ENCODE measurements at places on chromosomes 5 and 9.

- DNase-seq, result no peak
These were observed 111.3 kb downstream of the STK32A start for GRCh38 chr5:147346006-147346561.

DNA sequence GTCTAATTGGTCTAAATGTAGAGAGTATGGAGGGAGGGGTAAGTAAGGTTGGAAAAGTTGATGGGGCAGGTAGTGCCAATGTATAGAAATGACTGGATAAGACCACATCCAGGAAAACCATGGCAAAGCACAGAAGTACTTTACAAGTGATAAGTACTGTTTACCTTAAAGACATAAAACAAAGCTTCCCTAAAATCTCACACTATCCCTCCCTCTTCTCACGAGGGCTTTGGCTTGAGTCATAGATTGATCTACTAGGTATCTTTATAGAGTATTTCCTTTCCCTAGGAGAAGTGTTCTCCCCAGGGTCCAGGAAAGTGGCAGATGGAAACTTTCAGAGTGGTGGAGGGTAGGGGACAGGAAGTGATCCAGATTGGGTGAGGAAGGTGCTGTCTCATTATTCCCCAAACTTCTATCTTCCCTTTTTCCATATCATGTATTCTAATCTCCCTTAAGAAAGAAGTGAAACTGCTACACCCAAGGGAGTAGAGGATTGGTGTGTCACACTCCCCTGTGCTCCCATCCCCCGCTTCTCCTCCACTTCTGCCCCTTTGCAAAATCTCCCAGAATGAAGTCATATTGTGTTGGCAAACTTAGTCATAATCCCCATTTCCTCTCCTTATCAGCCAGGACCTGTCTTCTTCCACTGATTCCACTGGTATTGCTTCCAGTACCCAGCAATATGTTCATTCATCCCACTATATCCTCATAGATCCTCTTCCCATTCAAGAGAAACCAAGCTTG lies 14.6 kb downstream of the IL33 start:
- peak; percentile 5 for DNase-seq

GRCh38 chr5:116626272-116626723 lies 51.7 kb upstream of the SEMA6A start:
- peak; percentile 2 for DNase-seq

DNA sequence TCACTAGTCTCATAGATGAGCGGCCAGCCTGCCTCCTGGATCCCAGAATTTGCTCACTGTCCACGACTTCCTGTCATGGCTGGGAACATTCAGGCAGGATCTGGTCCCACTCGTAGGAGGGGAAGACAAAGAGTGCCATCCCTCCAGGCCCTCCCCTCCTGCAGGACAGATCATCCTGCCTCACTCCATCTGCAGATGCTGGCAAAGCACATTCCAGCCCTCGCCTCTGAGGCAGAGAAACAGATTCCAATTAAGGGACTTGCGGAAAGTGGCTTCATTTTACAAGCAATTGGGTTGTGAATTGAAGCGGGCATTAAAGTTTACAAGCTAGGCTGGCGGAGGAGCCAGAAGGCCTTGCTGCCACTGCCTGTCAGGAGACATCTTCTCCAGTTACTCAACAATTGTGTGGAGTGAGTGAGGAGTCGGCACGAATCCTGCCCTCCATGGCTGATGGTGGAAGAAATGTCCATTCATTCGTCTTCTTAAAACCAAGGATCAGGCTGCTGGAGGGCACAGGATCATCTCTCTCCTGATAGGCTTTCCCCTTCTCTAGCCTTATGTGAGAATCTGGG lies 41.8 kb upstream of the KCNMB1 start:
- DNase-seq, result peak; percentile 43

- no peak for DNase-seq
These were observed 32.8 kb upstream of the UBAC1 start for GRCh38 chr9:135993765-135994500.

DNA sequence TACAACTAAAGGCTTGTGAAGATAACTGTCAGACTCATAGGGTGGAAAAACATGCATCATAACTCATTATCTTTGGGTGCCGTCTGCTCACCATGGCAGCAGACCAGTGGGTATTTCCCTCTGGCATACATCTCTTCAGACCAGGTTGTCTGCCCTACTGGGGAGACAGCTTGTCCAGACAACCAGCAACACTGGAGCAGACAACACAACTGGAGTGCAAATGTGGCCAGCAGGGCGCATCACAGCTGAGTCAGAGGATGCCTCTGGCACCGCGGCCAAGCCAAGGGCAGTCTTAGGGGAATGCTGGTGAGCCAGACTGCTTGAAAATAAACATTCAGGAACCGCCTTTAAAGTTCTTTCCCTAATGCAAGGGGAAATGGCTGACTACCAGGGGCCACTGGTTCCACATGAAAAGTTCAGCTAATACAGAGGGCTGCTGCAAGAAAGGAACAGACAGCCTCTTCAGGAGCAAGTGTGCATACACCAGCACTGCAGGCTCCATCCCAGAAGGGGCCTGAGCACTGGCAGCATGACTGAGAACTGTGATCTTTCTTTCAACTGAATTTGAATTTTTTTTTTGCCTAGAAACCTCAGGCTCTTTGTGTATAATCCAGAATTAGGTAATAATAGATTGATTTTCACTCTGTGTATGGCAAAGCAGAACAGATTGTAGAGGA lies 77.3 kb downstream of the MAMDC2 start:
- peak; percentile 96 for DNase-seq

- no peak for DNase-seq
These were observed 38.9 kb upstream of the TLX3 start for GRCh38 chr5:171270136-171270535.

DNA sequence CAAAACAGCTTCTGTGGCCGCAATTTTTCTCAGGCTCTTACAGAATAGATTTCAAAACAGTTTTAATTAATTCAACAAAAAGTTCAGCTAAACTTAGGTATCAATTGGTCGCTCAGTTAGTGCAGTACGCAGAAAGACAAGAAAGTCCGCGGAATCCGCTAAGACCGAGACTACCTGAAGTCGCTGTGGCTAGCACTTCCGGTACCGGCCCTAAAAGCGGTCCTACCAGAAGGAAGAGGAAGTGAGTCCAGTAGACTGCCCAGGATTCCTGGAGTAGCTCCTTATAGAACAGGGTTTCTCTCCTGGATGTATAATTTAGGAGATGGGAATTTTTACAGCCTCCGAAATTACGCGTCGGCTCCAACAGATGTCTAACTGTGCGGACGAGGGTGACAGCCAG lies 16.6 kb upstream of the PCDHB2 start:
- no peak for DNase-seq

DNA sequence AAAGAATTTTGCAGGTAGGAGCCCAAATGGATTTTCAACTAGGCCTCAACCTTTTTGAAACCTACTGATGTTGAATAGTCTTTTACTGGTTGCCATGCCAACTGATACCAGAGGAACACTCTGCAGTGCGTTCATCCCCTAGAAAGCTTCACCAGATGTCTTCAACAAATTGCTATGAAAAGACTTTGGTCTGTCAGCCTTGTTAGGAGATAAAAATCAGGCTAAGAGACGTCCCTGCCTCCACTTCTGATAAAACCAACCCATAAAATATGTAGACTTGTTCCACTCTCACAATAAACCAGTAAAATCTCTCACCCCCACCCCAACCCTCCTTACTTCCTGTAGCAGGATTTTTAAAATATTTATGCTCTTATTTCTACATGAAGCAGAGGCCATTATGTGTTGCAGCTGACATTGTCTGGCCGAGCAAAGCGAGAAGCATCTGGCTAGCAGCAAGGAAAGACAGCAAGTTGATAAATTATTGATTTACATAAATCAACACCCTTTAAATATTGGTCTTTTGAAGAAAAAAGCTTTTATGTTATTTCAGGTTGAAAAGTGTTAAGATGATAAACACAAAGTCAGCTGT lies 428.7 kb downstream of the ISL1 start:
- DNase-seq, result no peak

GRCh38 chr5:29389993-29390392 lies 1803.5 kb upstream of the CDH6 start:
- DNase-seq, result no peak

GRCh38 chr9:79210541-79211243 lies 361.1 kb upstream of the TLE4 start:
- peak; percentile 10 for DNase-seq

- DNase-seq, result no peak
These were observed 61.3 kb upstream of the XPA start for GRCh38 chr9:97758334-97758916.

DNA sequence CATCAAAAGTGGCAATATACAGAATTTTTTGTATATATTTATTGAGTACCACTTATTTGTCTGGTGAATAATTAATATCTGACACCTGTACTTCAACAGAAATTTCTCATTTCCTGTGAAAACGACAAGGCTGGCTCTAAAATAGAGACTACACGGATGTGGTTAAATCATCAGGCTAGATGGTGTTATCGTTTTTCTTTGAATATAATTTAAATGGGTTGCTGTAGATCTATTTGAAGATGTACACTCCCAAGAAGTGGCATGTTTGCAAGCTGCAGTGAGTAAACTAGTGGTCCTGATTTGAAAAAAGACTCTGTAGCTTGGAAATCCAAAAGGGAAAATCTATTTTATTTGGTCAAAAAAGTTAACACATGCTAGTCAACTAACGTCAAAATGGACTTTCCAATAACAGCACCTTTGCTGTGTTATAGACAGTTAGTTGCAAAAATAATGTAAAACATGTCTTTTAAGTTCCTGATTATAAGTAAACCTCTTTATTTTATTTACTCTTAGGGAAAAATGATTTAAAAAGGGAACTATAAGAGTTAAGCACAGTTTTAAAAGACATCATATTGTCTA lies 13.8 kb downstream of the ST8SIA4 start:
- no peak for DNase-seq

DNA sequence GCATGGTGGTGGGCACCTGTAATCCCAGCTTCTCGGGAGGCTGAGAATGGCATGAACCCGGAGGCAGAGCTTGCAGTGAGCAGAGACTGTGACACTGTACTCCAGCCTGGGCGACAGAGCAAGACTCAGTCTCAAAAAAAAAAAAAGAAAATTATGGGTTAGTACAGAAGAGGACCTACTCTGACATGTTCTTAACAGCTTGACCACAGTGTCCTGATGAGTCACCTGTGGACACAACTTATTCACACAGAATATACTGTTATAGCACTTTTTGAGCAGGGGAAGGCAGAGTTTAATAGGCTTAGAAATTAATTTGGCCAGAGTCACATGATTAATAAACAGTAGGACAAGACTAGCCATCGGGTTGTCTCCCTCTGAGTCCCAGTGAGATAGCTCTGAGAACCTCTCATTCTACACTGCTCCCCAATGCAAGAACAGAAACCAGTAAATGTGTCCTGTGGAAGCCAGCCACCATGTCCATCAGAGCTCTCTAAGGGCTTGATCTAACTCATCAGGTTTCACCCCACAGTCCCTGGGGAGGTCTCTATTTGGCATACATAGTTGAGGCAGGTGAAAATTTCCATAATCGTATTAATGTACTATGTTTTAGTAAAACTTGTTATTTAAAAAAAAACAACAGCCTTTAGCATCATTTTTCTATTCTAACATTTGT lies 1077.9 kb upstream of the C9orf72 start:
- no peak for DNase-seq

GRCh38 chr9:79568337-79569101 lies 3.2 kb upstream of the TLE4 start:
- no peak for DNase-seq

GRCh38 chr9:123863164-123863855 lies 66.6 kb downstream of the DENND1A start:
- DNase-seq, result no peak

- no peak for DNase-seq
These were observed 86.9 kb downstream of the UGCG start for GRCh38 chr9:111983484-111983908.

DNA sequence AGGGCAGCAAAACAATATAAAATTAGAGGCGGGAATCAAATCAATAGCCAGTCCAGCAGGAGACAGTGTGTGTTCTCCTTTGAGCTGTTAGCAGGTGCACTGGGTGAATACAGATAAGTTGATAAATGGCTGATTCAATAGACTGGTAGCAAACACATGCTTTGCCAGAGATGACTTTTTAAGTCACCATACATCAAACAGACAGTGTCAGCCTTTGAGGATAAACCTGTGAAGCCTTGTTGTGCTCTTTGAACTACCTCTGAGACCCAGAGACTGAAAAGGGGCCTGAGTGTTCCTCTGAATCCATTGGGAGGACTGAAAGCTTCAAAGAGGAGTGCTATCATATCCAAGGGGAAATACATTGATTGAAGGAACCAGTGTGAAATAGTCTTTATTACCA lies 301.9 kb downstream of the RASEF start:
- no peak for DNase-seq

- DNase-seq, result no peak
These were observed 1083.8 kb upstream of the NUDT12 start for GRCh38 chr5:104646416-104646815.

DNA sequence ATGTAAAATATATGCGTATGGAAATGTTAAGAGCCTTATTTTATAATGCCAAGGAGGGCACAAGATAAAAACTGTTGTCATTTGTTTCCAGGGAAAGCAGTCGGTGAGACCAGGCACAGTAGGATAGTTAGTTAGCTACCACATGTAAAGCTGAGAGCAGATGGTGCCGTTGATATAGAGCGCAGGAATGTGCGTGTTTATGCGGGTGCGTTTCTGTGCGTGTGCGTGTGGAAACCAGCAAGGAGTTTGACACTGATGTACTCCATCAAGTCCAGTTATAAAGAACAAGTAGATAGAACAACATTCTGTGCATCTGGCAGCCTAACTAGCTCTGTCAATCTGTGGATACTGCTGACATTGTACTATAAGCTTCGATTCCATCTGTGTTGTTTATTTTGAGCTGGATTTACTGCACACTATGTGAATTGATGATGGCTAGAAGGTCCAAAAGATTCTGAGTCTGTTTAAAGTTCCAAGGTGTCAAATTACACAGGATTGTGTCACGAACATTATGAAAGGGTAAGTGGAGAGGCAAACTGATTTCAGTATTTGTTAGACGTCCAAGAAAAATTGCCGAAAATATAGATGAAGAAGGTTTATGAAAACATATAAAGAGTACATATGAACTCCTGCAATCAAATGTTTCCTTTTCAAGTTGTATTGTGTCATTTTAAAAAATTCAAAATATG lies 494.9 kb upstream of the MEF2C start:
- no peak for DNase-seq

DNA sequence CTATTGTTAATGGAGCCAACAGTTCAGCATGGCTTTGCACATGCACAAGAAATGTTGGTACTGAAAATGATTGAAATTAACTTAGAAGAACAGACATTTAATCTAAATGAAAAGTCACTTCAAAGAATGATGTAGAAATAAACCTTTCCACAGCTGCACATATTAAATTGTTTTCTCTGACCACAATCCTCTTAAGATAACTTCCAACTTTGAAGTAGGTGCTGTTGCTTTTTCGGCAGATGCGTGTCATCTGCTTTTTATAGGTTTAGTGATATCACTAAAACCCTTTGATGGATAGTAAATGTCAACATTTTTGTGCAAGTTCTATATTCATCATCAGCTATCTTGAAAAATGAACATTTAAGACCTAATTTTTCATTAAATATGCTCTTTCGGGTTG lies 25.3 kb upstream of the SLC1A3 start:
- no peak for DNase-seq

DNA sequence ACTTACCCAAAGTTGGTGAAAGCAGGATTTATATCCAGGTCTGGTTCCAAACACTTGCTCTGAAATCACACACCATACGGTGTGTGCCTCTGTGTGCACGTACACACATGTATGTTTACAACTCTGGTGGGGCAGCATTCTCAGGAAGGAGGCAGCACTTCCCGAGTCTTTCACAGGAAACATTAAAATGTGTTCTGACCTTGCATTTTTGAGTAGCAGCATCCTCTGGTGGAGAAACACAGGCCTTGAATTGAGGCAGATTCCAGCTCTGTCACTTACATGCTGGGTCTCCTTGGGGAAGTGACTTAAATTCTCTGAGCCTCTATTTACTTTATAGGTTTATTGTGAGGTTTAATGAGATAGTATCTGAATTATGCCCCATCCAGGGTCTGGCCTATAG lies 126.4 kb downstream of the RGS3 start:
- DNase-seq, result peak; percentile 73

All from EH (cell line).